ENCODE measurements at places on chromosomes 4 and X.

- no peak for DNase-seq
These were observed 7.7 kb upstream of the GALNT7 start for GRCh38 chr4:173160871-173161270.

DNA sequence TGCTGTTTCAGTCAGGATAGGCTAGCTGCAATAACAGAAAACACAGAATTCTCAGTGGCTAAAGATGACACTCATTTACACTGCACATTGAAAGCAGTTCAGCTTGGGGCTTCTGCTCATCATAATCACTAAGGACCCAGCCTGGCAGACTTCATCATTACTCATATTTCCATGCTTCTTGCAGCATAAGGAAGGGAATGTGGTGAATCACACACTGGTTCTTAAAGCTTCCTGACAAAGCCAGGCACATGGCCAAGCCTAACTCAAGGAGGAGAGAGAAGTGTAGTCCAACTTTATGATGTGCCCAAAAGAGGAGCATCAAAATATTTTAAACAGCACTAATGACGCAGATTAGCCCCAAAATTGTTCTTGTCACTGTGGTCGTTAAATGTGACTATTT, 186.5 kb downstream of the BANK1 start:
- no peak for DNase-seq

DNA sequence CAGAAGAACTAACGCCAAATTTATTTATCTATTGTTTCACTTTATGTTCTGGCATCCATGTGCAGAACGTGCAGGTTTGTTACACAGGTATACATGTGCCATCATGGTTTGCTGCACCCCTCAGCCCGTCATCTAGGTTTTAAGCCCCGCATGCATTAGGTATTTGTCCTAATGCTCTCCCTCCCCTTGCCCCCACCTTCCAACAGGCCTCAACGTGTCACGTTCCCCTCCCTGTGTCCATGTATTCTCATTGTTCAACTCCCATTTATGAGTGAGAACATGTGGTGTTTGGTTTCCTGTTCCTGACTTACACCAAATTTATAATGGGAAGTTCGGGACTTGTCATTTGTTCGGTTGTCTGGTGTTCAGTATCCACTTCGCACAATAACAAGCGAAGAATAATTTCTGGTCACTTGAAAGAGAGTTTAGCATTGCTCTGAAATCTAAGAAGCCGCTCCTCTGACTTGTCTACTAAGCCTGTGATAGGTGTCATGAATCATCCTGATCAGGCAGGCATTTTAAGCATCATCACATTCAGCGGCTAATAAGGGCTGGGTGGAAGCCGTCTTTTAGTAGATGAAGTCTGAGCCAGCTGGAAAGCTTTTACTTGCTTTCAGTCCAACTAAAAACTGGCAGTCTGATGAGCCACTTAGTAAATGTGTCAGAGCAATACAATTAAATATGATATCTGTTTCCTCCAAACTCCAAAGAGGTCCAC, 1065.7 kb upstream of the PABPC4L start:
- no peak for DNase-seq

- DNase-seq = no peak
These were observed 17.9 kb downstream of the METAP1 start for GRCh38 chr4:99013402-99013843.

GRCh38 chr4:81807386-81807785, 335.7 kb upstream of the RASGEF1B start:
- DNase-seq = no peak

GRCh38 chr4:15451181-15451865, 18.4 kb upstream of the CC2D2A start:
- no peak for DNase-seq

DNA sequence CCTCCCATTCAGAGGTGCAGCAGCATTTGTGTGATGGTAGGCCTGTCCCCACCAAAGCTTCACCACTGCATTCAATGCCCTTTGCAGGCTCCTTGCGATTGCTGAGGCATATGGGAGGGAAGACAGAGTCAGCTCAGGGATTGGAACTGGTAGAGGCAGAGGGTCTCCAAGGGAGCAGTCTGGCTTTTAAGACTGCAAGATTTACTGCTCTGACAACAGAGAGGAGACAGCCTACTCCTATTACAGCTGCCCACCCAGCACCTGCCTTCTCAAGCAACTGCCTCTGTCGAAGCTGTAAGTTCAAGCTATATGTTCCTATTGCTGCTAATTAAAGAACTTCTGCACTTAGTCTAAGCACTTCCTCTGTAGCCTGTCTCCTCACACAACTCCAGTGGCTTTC, 481.8 kb downstream of the FGF13 start:
- no peak for DNase-seq

DNA sequence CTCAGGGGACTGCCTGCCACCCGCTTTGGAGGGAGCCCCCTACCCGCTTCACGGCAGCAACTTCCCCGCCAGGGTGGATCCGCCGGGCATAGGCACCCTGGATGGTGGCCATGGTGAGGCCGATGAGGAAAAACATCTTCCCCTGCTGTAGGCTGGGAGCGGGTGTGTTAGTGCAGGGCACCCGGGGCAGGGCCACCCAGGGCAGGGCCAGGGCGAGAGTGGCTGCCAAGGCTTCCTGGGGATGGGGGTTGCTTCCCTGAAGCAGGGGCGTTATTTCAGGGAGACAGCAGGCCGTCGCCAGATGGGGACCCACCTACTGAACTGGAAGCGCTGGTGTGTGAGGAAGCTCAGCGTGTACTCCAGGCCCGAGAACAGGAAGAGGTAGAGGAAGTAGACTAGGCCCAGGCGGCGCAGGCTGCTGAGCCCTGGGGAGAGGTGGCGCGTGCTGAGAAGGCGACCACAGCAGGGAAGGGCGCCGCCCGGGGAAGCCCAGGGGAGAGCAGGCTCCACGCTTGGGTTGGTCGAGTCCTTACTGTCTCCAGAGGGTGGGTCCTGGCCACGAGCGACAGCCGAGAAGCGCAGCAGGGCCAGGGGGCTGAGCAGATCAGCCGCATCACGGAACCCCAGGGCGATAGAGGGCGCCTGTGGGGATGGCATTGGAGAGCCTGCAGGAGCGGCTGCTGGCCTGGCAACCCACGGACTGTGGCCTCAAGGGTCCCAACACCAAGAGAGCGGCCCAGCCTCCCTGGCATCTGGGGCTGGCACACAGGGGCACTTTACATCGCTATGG, 31.5 kb downstream of the NOP14 start:
- no peak for DNase-seq

GRCh38 chrX:45068569-45068968, 132.1 kb downstream of the DIPK2B start:
- DNase-seq = no peak

GRCh38 chrX:118974088-118974907, at the start of gene LONRF3:
Gene LONRF3, plus strand, starts transcription at chrX:118974618. Its CDS starts 163 bp downstream, at chrX:118974781.
- no peak for DNase-seq

- no peak for DNase-seq
These were observed 368.0 kb downstream of the GBA3 start for GRCh38 chr4:23060776-23061175.

All from HAP-1 (cell line).